Activated CD4-positive, CD25-positive, alpha-beta regulatory T cell (primary cell): ENCODE measurements at places on chromosomes 5 and 9.

DNA sequence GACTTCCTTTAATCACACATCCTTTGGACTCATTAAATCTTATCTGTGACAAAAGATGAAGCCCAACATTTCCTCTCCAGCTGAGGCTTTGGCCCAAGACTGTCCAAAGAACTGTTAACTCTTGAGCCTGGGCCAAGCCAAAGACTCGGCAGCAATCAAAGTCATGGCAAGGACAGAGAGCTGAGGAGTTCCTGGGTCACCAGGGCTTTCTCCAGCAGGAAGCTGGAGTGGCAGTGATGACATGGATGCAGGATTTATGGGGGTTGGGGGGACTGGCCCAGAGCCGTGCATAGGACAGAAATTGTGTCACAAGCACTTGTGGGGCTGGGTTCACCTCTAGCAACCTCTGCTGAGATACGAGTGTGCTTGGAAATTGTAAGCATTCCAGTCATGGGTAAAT, 440.3 kb downstream of the PLK2 start:
- DNase-seq = no peak

DNA sequence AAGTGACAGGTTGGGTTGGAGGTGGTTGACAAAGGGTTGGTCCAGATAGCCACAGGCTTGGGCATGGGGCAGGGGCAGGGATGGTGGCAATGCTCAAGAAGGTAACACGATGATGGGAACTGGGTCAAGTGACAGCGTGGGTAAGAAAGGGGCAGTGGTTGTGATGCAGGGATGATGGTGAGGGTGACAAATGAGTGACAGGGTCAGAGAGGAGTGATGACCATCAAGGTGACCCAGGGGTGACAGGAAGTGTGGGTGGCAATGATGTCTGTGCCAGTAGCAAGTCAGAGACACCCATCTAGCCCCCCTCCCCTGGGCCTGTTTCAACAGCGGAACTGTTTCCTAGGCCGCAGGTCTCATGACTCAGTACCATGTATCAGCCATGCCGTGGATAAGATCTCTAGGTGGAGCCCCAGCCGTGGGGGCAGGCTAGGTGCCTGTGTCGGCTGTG, 20.5 kb downstream of the AQP3 start:
- DNase-seq = no peak

DNA sequence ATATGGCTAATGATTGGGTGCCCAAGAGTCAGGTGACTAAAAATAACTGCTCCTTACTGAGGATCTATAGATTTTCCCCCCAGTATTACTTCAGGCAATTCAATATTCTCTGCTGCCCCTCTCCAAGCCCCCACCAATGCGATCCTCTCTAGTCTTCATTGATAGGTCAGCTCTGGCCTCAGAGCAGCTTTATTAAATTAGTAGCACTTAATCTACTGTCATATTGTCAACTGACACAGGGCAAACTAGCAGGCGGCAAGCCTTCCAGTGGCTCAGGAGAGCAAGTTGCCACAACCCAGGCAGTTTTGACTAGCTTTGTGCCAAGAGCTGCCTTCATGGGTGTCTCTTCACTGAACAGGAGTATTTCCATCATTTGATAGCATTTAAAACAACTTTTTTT, 462.9 kb downstream of the BNC2 start:
- DNase-seq = no peak

DNA sequence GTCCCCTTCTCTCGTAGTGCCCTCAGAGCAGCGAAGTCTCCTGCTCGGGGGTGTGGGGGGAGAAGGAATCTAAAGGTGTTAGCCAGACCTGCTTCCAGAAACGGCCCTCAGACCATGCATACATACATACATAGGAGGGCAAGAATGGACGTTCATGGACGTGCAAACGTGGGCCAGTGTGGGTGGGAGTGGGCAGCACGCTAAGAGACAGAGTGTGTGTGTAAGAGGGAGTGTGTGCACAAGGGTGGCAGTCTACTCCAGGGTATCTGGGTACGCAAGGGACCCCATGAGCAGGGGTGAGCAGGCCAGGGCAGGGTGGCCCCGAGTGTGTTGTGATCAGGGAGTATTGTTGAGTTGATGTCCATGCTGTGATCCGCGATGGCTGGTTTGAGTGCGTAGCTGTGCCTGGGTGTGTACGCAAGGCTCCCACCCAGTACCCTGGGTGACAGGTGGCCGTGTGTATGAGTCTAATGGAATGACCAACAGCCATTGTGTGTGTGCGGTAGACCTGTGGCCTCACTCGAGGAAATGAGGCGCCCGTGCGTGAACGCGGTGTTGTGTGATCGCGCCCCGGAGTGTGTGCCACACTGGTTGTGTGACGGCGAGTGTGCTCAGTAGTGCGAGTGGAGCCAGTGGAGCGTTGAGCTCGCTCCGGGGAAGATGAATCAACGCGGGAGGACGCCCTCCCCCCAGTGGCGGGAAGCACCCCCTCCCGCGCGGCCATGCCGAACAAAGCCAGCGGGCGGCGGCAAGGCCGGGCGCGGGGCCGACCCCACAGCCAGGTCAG, 826 bp downstream of the GPRIN1 start:
- DNase-seq = no peak

- DNase-seq = no peak
Measured at GRCh38 chr5:158773161-158773560, 326.6 kb downstream of the EBF1 start.

- no peak for DNase-seq
Measured at GRCh38 chr9:124137009-124137943, 120.5 kb upstream of the NEK6 start.
